Nephron progenitor cell (in vitro differentiated cells): ENCODE measurements at places on chromosomes 3 and 15.

DNA sequence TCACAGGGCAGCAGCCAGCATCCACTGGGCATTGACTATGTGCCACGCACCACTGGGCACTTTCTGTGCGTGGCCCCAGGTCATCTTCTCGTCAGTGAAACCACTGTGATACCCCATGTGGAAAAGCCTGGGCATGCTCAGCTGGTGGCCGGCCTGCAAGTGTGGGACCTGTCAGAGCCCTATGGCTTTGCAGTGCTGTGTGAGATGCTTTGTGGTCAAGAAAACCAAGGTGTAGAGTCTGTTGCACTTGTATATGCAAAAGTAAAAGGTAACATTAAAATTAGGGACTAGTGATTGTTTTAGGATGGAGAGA is 69.5 kb downstream of the PGPEP1L start:
- no peak for DNase-seq

GRCh38 chr15:39338251-39338650 is 242.6 kb upstream of the THBS1 start:
- no peak for DNase-seq

- DNase-seq, result no peak
Observed at GRCh38 chr3:134651347-134652041, 672 bp upstream of the KY start.

GRCh38 chr15:100200287-100200880 is 141.4 kb downstream of the ADAMTS17 start:
- no peak for DNase-seq

DNA sequence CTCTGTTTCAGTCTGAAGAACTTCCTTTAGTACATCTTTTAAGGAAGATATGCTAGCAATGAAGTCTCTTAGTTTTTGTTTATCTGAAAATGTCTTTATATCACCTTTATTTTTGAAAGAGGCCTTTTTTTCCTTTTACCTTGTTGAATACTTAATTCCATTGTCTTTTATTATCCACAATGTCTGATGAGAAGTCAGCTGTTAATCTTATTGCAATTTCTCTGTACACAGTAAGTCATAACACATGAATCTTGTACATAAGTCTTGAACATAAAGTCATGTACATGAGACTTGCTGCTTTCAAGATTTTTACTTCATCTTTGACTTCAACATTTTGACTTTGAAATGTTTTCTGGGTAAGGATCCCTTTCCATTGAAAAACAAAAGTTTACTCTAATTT is 424.3 kb upstream of the ATP10A start:
- DNase-seq, result no peak

GRCh38 chr15:57494581-57494980 is 97.1 kb upstream of the MYZAP start:
- DNase-seq, result no peak
